NCI-H1105 treated with DMSO at 0.1 percent for 48 hours (cell line): ENCODE measurements at places on chromosomes 6 and 20.

DNA sequence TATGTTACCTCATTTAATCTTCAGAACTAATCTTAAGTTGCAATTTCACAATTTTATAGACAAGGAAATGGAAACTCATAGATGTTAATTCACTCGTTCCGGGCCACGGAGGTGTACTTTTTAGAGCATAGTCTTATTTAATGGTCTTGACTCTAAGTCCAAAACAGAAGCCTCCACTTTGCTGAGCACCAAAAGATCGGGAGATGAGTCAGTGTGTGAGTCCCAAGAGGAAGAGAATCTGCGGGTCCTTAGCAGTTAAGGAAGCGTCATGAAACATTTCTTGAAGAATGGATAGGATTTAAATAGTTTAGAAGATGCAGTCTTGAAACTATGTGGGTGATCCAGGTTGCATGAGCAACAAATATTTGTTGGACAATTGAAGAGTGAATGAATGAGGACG, 231.8 kb upstream of the QKI start:
- DNase-seq, result no peak

DNA sequence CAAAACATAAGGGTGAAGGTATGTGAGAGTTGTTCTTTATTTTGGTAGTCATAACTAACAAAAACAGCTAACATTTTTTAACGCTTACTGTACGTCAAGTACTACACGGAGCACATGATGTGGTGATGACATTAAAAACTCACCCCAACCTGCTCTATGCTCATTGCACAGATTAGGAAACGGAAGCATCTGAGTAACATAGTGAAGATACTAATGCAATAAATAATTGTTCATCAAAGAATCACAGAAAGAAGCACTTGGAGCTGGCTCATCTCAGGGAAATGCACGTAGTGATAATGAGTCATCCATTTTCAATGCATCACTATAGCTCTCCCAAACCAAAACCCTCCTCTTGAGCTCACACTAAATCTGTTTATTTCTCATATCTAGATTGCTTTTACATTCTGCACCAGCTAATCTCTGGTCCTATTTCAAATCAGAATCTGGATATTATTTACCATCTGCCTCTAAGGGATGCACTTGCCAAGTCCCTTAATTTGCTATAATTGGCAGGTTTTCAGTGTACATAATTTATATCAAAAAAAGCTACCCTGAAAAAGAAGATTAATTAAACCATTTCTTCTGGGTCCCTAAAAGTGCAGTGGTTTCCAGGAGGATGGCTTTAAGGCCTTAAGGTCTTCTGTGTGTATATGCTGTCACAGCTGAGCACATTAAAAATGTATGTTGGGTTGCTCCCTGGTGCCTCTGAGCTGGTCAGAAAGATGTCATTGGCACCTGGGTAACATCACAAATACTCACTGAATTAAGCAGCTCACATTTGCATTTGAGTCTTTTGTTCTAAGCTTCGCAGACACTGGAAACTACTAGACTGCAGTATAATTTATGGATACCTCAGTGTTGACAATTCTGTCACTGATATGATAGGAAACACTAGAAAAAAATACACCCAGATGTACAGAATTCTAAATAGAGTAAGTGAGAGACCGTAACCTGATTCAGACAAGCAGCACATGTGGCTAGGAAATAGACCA, 677.4 kb upstream of the CITED2 start:
- peak; percentile 73 for DNase-seq

GRCh38 chr6:88922775-88923548, 40.5 kb downstream of the RNGTT start:
- no peak for DNase-seq

DNA sequence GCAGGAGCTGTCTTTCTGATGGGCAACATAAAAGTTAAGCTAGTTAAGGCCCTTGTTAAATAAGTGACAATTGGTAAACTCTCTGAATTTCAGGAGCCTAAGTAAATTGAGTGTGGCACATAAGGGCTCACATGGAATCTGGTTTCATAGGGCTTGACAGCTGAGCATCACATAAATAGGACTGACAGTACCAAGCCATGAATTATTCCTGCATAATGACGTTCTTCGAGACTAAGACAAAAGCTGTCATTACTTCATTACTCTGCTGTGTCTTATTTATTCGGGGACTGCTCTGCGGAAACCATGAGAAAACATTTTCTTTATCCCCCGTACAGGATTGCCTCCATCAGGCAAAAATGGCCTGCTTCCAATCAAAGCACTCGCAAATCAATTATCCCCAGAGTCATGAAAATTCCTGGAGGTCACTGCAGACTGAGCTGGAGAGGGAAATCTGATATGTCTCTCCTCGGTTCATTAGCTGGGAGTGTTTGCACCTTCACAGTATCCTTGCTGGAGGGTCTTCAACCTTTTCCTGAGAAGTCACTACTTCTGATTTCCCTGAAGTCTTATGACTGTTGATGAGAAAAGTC, 311.4 kb downstream of the CDH26 start:
- no peak for DNase-seq

DNA sequence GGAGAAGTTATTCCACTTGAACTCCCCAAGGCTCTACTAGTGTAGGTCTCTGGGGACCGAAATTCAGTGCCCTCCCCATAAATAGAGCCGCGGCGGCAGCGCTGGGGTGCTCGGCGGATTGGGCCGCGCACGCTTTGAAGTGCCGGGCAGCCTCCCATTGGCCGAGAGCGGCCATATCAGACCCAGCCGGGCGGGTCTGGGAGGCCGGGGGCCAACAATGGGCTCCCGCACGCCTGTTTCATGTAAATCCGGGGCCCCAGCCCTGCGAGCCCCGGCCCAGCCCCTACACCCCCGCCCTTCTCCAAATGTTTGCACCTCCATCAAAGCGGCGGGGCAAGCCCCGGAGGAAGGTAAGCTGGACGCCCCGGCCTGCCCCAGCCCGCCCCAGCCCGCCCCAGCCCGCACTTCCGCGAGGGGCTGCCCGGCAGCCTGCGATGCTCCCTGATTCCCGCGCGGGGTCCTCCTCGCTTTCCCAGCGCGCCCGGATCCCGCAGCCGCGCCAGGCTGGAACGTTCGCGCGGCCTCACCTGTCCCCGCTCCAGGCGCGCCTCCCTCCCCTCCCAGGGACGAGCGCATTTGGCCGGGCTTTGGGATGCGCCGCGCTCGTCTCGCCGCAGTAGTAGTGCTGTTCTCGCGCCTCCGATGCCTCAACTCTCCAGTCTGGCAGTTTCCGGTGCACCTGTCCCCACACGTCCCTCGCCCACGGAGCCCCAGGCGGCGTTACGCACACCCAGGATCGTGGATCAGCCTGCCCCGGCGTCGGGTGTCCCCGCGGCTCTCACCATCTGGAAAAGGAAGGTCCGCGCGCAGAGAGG, at the start of gene TBXT:
TBXT (minus strand) TSS at position 51 of the 815 bp plus-strand sequence. CDS start 260 bp downstream, outside the sequence.
- DNase-seq, result peak; percentile 63

GRCh38 chr6:139962654-139963347, 588.4 kb upstream of the CITED2 start:
- DNase-seq, result no peak

- DNase-seq, result no peak
Observed at GRCh38 chr6:15461127-15461944, 201.5 kb downstream of the DTNBP1 start.

- no peak for DNase-seq
Observed at GRCh38 chr6:113636357-113636824, 220.8 kb upstream of the MARCKS start.

DNA sequence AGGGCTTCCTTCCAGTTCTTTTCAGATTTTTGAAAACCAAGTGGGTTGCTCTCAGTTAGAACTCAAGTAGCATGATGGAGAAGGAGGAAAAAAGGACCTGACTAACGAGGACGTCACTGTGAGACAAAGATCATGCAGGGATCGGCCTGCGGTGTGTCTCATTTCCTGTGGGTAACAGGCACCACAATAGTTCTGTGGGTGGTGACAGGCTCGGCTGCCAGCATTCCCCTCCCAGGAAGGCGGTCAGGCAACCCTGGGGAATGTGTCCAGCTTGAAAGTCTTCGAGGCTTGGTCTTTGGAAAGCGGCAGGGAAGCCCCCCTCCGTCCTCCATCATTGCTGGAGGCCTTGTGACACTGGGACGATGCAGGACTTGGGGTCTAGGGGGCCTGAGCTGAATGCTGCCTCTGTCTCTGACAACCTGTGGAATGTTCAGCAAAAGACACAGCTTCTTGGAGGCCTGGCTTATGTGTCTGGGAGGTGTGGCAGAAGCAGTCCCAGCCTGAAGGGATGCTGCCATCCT, 121.0 kb downstream of the BCAS1 start:
- DNase-seq, result no peak

DNA sequence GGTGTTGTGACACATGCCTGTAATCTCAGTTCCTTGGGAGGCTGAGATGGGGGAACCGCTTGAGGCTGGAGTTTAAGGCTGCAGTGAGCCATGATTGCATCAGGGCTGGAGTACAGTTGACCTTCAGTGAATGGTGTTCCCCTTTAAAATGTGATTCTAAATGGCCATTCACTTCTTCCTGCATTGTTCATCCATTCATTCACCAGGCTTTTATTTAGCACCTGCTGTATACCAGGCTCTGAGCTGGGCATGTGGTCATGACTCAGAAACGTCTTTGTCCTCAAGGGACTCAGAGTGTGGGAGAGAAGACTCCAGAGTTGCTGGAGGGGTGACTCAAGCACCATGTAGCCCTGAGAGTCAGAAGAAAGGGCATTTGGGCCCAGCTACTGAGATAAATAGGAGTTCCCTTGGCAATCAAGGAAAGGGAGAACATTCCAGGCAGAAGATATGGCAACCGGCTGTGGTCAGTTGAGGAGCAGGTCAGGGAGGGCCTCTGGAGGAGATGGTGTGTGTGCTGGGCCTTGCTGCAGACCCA, 101.1 kb downstream of the DLGAP4 start:
- no peak for DNase-seq

GRCh38 chr6:69937402-69938136, 71.2 kb downstream of the COL19A1 start:
- DNase-seq, result no peak

DNA sequence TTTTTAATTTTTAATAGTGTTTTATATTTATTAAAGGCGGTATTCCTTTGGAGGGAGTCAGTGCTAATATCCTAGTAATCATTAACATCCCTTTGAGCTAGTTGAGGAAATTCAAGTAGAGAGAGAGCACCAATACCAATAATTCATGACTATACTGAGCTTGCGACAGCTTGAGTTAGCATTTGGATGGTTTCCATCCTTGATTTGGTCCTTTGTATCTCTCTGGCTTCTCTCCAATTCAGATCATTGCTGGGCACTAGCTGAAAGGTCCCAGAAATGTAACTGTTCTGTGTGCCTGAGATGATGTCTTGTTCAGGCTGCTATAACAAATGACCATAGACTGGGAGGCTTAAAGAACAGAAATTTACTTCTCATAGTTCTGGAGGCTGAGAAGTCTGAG, 77.0 kb downstream of the RNF144B start:
- no peak for DNase-seq

- no peak for DNase-seq
Observed at GRCh38 chr6:15253203-15254022, 7.5 kb downstream of the JARID2 start.

- DNase-seq, result no peak
Observed at GRCh38 chr6:137698636-137699030, 168.4 kb upstream of the TNFAIP3 start.

DNA sequence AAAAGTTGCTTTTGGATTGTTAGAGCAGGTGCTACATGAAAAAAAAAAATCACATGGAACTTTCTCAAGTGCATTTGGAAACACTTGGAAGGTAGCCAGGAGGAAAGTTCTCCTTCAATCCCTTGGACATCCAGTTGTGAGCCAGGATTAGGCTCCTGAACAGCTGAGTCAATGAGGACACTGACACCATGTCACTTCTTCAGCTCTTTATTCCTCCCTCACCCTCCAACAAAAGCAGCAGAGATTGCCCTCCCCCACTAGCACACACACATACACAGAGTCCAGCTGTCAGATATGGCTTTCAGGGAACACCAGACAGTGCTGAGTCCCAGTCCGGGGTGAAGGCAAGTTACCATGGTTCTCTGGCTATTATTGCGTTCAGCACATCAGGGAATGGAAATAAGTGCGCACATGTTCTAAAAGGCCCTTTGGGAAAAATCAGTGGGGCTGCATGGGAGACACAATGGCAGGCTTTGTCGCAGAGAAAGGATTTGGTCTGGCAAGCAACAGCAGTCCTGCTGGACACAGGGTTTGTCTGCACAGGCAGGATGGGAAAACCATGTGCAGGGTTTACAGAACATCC, 124.7 kb upstream of the MARCKS start:
- peak; percentile 88 for DNase-seq

- no peak for DNase-seq
Observed at GRCh38 chr20:37735541-37735940, 41.7 kb downstream of the CTNNBL1 start.

DNA sequence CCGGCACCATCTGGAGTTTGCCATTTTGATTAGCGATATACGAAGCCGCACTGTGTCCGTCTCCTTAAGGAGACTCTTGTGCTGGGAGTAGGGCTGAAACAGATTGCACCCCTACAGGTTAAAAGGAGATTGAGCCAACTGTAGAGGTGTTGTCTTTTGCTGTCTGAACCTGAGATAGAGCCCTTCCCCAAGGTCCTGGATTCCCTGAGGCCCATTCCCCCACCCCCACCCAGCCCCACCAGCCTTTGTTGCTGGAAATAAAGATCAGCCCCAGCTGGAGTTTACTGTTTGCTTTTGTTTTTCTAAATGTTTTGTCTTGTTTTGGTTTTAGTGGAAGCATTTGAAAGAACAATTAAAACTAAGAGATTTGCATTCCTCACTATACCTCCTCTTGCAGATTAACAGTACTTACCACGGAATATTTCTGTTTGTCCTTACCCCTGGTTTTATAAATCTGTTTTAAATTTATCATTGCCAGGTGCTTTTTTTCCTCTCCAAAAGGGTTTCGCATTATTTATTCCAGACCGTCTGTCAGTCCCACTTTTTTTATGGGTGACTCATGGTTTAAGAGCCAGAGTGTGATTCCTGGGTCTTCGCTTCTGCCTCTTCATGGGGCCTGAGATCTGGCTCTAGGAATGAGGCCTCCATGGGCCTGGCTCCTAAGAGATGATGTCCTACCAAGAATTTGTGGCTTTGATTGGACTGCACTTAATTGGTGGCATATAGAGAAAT, 169.2 kb downstream of the DTNBP1 start:
- DNase-seq, result no peak

- DNase-seq, result no peak
Observed at GRCh38 chr20:61789329-61789728, 276.4 kb downstream of the TAF4 start.

DNA sequence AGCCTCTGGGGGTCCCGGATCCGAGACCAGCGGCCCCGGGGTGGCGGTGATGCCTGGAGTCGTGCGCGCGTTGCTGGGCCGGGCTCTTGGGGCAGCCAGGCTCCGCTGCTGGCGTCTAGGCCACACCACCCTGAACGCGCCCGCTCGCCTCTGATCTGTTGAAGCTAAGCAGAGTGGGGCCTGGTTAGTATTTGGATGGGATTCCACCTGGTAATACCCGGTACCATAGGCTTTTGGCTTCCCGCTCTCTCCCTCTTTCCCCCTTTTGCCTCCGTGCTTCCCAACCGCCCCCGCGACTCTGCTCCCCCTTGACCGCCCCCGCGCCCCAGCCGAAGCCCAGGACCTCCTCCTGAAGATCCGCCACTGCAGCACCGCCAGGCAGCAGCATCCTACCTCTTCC, 1383.5 kb upstream of the DEFB115 start:
- peak; percentile 53 for DNase-seq

GRCh38 chr20:49610691-49611538, 43.0 kb upstream of the PTGIS start:
- peak; percentile 55 for DNase-seq
